ENCODE measurements at places on chromosomes 3 and 15.

DNA sequence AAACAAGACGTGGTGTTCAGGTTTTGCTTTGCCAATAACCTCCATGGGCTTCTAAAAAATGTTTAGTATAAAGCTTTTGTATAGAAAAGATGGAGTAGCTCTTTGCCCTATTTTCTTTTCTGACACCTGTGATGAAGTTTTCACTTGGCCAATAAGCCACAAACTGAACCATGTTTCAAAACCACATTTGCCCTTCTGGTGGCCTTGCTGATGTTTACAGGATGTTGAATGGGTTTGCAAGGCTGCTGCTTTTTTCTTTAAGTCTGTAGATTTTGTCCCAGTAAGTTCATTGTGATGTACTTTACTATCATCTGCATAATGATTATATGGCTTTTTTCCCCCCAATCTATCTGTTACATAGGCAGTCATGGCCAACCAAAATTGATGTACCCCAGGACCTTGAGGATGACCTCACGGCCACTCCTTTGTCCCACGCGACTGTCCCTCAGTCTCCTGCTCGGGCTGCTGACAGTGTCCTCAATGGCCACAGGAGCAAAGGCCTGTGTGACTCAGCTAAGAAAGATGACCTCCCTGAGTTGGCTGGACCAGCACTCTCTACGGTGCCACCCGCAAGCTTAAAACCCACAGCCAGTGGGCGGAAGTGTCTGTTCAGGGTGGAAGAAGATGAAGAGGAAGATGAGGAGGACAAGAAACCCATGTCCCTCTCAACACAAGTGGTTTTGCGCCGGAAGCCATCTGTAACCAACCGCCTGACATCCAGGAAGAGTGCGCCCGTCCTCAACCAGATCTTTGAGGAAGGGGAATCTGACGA is 60.8 kb downstream of the SNRK start:
- DNase-seq: no peak

DNA sequence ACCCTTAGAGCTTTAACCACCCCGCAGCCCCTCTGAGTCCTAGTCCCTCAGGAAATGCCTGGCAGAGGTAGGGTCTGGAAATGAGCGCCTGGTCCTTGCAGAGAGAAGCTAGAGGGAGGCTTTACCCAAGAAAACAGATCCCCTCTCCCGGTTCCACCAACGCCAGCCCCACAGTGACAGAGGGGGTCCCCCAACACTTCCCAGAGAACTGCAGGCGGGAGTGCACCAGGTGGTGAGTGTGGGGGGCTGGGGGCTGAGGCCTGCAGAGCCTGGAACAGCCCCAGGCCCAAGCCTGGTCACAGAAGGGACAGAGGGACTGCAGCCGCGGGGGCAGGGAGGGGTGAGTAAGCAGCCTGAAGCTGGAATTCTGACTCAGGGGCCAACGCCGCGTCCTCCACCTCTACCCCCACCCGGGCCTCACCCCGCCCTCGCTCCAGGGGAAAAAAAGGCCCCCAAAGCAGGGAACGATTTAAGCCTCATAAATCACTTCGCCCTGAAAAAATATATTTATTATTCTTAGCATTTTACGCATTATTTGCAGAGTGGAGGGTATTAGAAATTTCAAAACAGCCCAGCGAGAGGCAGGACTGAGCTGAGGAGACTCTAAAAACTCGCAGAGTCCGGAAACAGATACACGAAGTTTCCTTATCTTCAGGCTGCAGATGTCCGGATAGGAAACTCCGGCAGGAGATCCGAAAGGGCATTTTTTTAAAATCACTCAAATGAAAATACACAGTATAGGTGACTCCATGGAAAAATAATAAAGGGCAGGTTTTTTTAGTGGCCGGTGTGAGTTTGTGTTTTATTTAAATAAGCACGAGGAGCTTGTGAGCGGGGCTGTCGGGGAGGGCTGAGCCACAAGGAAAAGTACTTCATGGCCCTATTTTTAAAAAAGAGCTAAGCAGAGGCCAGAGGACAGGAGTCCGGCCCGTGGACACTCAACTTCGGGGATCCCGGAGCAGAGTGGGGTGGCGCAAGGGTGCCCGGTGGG is 10.0 kb downstream of the GATA2 start:
- DNase-seq: peak; percentile 21

DNA sequence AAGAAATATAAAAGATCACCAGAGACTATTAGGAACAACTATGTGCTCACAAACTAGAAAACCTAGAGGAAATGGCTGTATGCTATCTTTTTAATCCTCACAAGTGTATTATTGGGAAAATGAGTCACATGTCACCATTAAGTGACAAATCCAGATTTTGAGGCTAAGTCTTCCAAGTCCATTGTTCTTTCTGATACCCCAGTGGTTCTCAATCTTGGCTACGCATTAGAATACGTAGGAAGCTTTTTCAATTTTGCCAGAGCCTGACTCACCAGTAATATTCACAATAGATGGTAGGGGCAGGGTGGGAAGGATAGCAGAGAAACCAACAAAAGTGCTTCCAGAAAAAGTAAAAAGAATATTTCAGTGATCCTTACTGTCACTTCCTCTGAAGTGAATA is 117.0 kb downstream of the FILIP1L start:
- no peak for DNase-seq

- DNase-seq: no peak
Observed at GRCh38 chr3:135239615-135239884, 444.5 kb downstream of the EPHB1 start.

DNA sequence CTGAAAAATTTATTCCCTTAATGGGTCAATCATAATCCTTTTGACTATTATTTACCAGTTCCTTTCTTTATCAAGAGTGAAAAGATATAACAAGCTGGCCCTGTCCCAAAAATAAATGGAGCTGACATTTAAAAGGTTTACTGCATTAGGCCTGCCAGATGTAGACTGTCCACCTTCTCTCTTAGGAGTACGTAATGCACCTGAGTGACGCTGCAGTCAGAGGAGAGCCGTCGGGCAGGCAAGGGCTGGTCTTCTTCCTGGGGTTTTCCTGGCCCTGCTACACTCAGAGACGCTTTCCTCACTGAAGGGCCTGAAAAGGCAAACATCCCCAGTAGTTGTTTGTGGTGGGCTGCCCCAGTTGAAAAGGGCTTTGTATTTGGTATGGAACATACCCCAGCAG is 27.6 kb downstream of the NEK4 start:
- no peak for DNase-seq

GRCh38 chr3:125386811-125387210 is 11.7 kb upstream of the ZNF148 start:
- peak; percentile 83 for DNase-seq

DNA sequence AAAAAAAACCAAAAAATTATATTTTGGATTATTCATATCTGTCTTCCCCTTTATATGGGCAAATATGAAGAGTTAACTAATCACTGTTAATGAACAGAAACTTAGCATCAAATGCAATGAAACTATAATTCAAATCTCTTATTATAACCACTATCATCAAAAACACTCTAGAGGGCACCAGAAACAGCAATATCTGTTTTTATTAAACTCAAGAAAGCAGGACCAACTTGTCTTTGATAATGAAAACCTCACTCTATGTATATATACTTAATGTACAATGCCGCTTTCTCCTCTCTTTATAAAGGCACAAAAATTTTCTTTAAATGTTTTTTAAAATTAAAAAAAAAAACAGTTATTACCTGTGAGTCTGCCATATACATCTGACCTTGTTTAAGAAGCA is 92.7 kb downstream of the UACA start:
- DNase-seq: no peak

GRCh38 chr3:185215873-185216606 is 37.8 kb downstream of the EHHADH start:
- DNase-seq: no peak

DNA sequence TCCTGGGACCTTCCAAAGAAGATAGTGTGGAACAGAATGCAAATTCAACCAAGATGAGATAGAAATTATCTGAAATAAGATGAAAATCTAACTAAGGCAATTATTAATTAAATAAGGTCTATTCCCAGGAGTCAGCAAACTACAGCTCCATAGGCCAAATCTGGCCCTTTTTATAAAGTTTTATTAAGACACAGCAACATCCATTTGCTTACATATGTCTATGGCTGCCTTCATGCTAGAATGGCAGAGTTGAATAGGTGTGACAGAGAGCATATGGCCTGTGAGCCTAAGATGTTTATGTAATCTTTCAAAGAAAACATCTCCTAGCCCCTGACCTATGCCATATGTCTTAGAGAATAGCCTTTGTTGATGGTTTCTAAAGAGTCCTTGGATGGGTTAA is 503.0 kb downstream of the EDEM1 start:
- DNase-seq: no peak

- DNase-seq: no peak
Observed at GRCh38 chr3:157091083-157091833, 68.7 kb downstream of the CCNL1 start.

GRCh38 chr3:100404250-100404548 is 2.9 kb downstream of the LNP1 start:
- DNase-seq: no peak

- DNase-seq: no peak
Observed at GRCh38 chr3:136730595-136731273, 21.4 kb downstream of the STAG1 start.

DNA sequence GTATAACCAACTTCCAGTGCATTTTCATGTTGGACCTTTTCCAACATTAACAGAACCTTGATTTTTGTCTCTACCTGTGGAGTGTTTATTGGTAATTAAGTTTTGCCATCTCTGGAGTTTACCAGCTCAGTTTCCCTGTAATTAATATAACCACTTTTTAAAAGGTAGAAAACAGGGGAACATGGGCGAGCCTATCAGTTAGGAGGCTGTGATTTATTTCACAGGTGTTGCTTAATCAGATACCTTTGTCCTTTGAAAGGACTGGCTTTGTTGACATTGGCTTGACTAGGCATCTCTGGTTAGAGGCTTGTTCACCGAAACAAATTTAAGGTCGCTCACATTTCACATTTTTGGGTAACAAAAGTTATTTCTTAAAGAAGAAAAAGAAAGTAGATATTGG is 622 bp downstream of the NAALADL2 start:
- no peak for DNase-seq

GRCh38 chr3:14524311-14524711 is 15.8 kb downstream of the GRIP2 start:
- no peak for DNase-seq

DNA sequence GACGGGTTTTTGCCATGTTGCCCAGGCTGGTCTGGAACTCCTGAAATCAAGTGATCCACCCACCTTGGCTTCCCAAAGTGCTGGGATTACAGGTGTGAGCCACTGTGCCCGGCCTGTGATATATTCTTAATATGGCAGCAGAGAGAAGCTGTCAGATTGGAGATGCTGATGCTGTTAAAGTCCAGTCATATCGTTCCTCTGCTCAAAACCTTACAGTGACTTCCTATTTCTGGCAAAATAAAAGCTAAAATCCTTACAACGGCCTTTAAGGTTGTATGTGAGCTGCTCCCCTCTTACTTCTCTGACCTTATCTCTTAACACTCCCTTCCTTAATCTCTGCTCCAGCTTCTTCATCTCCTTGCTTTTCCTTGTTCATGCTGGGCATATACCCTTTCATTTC is 26.6 kb upstream of the MGA start:
- no peak for DNase-seq

GRCh38 chr3:129560269-129560787 is 17.4 kb downstream of the H1-8 start:
- DNase-seq: peak; percentile 96

DNA sequence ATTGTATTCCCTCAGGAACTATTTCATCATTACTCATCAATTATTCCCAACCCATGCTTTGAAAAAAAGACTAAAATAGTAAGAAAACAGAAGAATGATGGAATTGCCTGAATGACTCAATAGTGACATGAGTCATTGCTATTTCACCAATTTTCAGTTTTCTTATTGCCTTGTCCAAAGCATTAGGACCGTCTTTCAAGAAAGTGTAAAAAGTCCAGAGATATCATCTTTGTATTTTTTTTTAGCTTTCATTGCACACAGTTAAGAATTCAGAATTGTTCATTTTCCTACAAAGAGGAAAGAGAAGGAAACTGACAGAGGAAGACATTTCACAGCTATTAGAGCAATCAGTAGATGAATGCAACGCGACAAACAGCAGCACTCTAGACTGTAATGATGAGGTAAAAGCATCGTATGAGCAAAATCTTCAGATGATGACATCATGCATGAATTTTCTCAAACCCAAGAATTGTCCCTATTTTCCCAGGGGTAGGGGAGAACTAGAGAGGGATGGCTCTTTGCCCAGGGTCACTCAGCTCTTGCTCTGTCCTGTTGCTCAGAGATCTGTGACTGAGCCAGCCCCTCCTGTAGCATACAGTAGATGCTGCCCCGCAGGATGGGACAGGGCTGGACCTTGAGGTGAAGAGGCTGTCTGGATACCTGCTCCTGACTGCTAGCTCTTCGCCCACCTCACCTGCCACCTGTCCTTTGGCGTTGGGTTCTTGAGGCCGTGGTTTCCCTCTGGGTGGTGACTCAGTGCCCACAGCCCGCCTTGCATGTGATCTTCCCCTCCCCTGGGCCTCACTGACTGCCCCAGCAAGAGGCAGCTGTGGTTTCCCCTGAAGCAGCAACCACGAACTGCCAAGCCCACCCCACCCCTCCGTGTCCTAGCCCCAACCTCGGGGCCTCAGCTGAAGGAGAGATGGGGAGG is 84.8 kb downstream of the PPCDC start:
- peak; percentile 80 for DNase-seq

DNA sequence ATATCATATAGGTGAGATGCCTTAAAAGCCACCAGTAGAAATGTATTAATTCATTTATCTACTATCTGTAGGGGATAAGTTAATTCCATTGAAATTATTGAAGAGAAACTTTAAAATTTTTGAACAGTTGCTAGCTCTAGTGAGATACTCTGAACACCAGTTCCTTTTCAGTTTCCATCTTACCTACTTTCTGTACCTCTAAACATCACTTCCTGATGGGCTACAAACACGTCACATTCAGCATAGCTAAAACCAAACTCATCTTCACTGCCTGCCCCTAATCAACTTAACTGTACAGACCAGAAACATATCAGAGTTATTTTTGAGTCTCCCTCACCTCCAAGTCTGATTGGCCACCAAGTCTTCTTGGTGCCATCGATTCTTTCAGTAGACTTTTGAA is 88.9 kb downstream of the FEZF2 start:
- DNase-seq: no peak

GRCh38 chr15:63678393-63678792 is 81.2 kb downstream of the FBXL22 start:
- no peak for DNase-seq

GRCh38 chr3:12339701-12340480 is 51.0 kb downstream of the PPARG start:
- no peak for DNase-seq

Measured in fibroblast of gingiva (primary cell).